ENCODE measurements at places on chromosomes 1 and 21.

DNA sequence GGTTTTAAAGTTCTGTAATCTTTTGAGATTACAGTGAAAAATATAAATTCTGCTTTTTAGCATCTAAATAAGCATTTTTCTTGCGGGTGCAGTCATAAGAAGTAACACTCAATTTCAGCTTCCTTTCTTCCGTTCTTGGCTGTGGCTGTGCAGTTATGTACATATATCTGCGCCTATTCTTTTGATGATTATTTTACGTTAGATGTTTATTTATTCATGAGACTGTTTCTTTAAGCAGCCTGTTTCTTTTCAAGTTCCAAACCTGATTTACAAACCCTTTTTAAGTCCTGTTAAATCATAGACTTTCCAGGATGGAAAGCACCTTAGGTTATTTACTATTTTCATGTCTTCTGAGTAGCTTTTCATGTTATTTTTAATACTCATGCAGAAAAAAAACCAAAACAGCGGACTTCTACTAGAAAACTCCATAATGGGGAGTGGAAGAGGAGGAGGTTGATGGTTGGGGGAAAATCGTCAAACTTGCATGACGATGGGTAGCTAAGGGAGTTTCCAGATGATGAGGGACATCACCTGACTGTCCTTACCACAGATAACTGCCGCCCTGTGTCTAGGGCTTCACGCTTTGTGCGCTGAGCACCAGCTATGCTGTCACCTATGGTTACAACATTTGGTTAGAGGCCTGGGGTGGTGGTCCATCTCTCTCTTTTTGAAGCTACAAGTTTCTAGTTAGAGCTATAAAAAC is 2.6 kb downstream of the PRDM2 start:
- DNase-seq = peak; percentile 54

DNA sequence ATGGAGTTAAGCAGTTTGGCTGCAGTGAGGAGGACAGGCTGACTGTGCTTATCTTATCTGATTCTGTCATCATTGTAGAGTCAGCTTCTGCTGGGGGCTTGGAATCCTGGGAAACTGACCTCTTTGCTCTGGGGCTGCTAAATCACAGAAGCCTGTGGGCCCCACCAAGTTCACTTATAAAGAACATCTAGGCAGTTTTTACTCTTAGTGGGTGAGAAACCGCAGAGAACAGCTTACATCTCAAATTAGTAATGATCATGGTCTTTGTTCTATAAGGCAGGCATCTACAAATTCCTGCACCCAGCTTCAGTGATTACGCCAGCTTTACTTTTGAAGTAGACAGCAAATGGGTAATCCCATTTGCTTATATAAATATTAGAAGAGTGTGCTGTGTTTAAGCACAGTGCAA is 75.7 kb downstream of the ZC3H11B start:
- DNase-seq = no peak

GRCh38 chr1:236913371-236914037 is 90.7 kb downstream of the MT1HL1 start:
- DNase-seq = no peak

DNA sequence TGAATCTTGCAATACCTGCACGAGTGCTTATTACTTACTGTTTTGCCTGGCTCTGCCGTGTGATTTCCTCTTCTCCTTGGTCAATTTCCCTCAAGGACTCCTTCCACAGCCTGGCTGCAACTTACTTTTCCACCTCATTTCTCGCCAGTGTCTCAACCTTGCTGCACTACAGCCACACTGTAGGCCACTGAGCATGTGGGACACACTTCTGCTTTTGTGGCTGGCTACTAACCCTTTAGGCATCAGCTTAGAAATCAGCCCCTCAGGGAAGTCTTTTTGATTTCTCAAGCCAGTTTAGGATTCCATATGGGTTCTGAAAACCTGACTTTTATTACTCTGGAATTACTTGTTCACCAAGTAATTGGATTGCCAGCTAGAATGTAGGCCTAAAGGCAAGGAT is 5.2 kb upstream of the DMRTB1 start:
- no peak for DNase-seq

- no peak for DNase-seq
These were observed 253.3 kb upstream of the VAMP3 start for GRCh38 chr1:7517611-7518330.

- DNase-seq = no peak
These were observed 33.9 kb downstream of the DNAJC6 start for GRCh38 chr1:65343286-65343685.

DNA sequence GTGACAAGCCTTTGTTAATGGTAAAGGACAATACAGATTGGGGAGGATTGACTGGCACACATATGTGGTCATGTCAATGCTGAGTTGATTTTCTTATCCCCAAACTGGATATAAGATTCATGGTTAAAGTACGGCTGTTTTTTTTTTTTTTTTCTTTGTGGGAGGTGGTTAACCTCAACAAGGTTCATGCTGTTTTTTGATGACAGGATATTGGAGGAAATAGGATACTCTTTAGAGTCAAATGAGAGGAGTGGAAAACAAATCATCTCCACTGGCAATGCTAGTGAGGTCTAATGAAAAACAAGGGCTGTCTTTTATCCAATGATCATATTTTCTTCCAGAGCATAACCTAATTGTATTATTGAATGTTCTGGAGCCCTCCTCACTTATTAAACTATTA is 140.2 kb downstream of the FAM78B start:
- no peak for DNase-seq

GRCh38 chr1:6602669-6603237 is at the start of gene KLHL21:
KLHL21 (minus strand) TSS chr1:6602869; CDS start chr1:6602817, 52 bp downstream.
- DNase-seq = peak; percentile 92

DNA sequence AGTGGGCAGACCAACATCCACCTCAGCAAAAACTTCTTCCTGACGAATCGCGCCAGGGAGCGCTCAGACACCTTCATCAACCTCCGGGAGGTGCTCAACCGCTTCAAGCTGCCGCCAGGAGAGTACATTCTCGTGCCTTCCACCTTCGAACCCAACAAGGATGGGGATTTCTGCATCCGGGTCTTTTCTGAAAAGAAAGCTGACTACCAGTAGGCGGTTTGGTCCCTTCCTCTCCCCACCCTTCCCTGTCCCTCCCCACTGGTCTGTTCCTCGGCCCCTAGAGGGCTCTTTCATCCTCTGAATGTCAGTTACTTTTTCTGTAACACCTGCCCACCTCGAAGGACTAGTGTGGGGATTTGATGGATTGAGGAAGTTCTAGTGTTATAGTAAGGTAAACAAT is 46.9 kb downstream of the CAPN2 start:
- DNase-seq = no peak

- DNase-seq = no peak
These were observed 296.1 kb downstream of the CTH start for GRCh38 chr1:70707214-70707613.

DNA sequence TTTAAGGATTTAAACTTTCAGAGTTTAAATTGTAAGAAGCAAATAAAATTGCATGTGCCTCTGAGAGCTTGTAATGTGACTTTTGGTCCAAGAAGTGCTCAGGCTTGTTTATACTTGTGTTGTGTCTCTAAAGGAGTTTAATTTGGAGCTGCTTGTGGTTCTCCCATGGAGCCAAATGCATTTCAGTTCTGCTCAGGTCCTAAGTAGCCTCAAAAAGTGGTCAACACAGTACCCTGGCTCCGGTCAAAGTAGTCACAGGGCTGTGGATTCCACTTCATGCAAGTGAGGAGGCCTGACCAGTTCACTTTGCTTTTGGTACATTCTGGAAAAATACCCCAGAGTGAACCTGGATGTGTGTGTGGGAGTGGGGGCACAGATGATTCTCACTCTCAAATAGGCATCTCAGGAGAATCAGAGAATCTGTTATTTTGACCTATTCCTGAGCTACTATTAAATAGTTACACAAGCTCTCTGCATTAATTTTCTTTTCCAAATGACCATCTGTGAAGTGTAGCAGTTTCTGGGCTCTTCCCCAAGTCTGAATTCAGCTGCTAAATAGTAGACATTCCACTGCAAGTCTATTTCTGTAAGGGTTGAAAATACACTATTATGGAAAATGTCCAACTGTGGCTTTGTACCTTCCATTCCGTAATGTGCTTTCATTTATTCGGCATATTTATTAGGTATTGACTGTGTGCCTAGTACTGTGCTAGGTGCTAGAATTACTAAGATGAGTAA is 31.7 kb upstream of the AGO1 start:
- DNase-seq = no peak

DNA sequence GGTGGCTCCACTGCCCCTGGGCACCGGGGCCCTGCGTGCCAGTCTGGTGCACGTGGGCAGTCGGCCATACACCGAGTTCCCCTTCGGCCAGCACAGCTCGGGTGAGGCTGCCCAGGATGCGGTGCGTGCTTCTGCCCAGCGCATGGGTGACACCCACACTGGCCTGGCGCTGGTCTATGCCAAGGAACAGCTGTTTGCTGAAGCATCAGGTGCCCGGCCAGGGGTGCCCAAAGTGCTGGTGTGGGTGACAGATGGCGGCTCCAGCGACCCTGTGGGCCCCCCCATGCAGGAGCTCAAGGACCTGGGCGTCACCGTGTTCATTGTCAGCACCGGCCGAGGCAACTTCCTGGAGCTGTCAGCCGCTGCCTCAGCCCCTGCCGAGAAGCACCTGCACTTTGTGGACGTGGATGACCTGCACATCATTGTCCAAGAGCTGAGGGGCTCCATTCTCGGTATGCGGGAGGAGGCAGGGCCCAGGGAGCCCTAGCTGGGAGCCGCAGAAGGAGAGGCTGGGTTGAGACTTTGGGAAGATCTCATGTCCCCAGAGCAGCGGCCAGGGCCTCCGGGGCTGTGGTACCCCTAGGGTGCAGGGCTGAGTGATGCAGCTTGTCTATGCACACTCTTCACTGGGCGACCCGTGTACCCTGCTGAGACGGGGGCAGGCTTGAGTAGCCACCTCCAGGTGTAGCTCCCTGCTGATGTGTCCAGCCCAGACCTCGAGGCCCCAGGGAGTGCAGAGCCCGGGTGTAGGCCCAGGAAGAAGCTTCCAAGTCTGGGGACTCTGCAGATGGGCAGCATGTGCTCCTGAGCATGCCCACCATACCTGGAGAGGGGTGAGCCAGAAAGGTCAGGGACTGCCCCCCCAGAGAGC is 1.8 kb downstream of the VWA1 start:
- DNase-seq = no peak

DNA sequence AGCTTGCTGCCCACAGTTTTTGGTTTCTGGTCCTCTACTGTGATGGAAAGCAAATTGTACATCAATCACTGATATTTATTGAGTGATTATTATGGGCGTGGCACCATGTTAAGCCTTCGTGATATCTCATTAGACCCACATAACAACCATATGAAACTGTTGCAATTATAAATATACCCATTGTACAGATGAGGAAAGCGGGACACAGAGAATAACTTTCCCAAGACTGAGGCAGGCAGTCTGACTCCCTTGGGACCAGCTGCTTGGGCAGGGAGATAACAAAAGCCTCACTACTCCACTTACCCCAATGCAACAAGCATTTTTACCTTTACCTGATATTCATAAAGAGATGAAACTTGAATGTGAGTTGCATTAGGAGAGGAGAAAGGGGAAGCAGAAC is 4.3 kb upstream of the CASZ1 start:
- no peak for DNase-seq

GRCh38 chr21:41605178-41605933 is 97.4 kb upstream of the TMPRSS2 start:
- DNase-seq = no peak

- DNase-seq = no peak
These were observed 21.9 kb downstream of the RHEX start for GRCh38 chr1:206074839-206075238.

- no peak for DNase-seq
These were observed 30.7 kb upstream of the CD34 start for GRCh38 chr1:207941665-207942064.

GRCh38 chr1:71083271-71083670 is 2.4 kb upstream of the ZRANB2 start:
- DNase-seq = no peak
